NCI-H1436 treated with DMSO at 0.1 percent for 48 hours (cell line): ENCODE measurements at places on chromosomes 7 and 10.

DNA sequence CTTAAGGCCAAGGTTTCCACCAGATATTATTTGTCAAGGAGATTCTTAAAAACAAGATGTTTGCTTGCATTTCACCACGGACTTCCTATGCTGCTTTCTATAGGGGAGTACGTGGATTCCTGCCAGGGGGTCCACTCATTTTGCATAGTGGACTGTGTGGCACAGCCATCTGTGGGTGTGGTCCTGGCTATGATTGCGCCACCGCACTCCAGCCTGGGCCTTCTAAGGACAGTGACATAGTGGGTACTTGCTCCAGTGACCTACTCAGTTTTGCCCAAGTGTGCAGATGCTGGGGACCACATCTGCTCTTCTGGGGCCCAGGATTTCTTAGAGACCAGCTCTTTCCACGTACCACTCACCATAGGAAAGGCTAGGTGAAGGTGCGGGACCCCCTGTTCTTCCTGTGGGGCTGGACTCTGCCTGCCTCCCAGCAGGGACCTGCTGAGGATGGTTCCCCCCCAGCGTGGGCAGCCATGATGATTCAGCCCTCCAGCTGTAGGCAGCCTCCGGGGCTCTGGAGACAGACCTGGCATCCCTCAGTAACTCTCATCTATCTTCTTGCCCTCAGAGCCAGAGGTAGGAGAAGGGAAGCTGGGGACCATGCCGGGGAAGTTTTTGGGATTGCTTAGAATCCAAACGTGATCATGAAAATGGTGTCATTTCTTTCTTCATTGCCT is 42.9 kb downstream of the HK1 start:
- DNase-seq: no peak

DNA sequence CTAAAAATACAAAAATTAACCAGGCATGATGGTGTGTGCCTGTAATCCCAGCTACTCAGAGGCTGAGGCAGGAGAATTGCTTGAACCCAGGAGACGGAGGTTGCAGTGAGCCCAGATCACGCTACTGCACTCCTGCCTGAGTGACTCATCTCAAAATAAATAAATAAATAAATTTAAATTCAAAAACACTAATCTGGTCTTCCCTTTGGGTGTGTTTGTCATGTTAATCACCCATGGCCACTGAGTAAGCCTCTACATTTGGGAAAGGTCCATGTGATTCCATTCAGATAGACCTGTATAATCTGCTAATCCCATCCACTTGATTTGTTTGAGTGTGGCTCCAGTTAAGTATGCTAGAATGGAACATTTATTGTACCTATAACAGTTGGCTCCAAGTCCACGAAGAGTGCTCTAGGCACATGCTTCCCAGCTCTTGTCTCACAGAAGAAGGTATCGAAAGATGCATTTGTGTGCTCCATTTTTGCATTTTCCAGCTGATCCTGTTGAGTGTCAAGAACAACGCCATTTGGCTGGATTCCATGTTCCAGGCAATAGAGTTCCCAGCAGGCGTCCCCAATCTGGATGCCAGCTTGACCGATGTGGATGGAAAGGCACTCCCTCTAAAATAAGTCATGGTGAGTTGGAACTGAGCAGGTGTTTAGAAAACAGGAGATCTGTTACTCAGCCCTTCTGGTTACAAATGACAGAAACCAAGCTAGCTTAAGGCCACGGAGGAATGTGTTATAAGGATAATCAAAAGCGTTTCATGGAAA is 4.0 kb downstream of the TUBAL3 start:
- DNase-seq: no peak

- DNase-seq: no peak
Observed at GRCh38 chr10:77163670-77164348, 473.8 kb downstream of the KCNMA1 start.

GRCh38 chr7:130266258-130266960 is at the start of gene CPA2:
CPA2 (plus strand) TSS chr7:130266863; CDS start chr7:130266882, 19 bp downstream.
- DNase-seq: no peak

GRCh38 chr10:76303682-76304316 is 872.4 kb downstream of the LRMDA start:
- peak; percentile 43 for DNase-seq

GRCh38 chr10:54880996-54881395 is 80.0 kb upstream of the PCDH15 start:
- DNase-seq: no peak

DNA sequence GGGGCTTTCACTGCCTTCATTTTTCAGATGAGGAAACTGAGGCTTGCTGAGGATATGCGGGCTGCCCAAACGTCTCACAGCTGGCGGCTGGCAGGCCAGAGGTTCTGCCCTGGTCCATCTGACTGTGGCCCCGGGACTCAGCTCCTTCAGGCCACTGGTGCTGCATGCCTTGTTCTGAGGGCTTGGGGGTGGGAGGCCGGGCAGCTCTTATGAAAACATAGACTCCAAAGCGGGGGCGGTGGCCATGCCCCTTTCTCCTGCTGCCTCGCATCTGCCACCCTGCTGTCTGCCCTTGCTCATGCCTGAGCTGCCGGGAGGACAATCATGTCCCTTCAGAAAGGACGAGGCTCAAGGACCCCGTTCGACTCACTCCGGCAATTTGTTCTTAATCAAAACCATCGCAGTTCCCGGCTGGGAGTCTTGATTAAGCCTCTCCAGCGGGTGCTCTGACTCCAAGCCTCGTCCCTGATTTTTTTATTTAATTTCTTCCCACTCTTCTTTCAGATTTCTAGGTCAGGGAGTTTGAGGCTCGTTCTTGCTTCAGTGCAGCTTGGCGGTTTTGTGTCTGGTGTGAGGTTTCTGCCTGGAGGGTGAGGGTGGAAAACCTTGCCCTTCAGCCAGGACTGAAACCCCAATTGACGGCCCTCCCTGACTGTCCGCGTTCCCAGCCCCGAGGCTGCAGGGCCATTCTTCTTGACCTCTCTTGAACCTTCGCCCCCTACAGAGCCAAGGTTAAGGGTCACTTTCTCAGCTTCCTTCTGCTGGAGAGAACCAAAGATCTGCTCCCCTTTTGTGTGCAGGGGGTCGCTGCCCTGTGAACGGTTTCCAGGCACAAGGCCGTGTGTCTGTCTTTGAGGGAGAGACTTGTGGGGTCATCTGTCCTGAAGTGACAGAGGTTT is 120.8 kb downstream of the DNAJB6 start:
- no peak for DNase-seq

GRCh38 chr7:109638321-109638720 is 1068.6 kb downstream of the DNAJB9 start:
- no peak for DNase-seq

- DNase-seq: no peak
Observed at GRCh38 chr7:44477063-44477830, 13.2 kb downstream of the NUDCD3 start.
